ENCODE measurements at places on chromosomes 6 and 20. TPM values are rescaled to one million over a fixed set of nuclear protein-coding genes. Genes with fewer than 3 reads are reported as not detected.

GRCh38 chr6:161233986-161234661 lies 39.7 kb downstream of the AGPAT4 start:
- H3K27ac ChIP-seq = peak overlapping the region; percentile 47
- no peaks in the 10 kb centered on the region for H3K27me3 ChIP-seq
- no peaks in the 10 kb centered on the region for H3K36me3 ChIP-seq
- DNase-seq = no peak
- peaks cover 50% of the 10 kb centered on the region for H3K4me1 ChIP-seq

GRCh38 chr6:7235712-7236305 lies 77.2 kb downstream of the SSR1 start:
- no peaks in the 10 kb centered on the region for H3K27me3 ChIP-seq
- peaks cover 59% of the 10 kb centered on the region for H3K36me3 ChIP-seq
- peaks cover 34% of the 10 kb centered on the region for H3K4me1 ChIP-seq
- H3K27ac ChIP-seq = peak overlapping the region; percentile 50

GRCh38 chr6:139686308-139686707 lies 311.9 kb upstream of the CITED2 start:
- H3K27me3 ChIP-seq = no peaks in the 10 kb centered on the region
- H3K4me1 ChIP-seq = no peaks in the 10 kb centered on the region
- H3K27ac ChIP-seq = no peak overlapping the region
- DNase-seq = no peak
- H3K4me3 ChIP-seq = no peak overlapping the region
- no peaks in the 10 kb centered on the region for H3K36me3 ChIP-seq

GRCh38 chr6:165704045-165704748 lies 41.2 kb upstream of the PDE10A start:
- peaks cover 19% of the 10 kb centered on the region for H3K4me1 ChIP-seq
- no peaks in the 10 kb centered on the region for H3K36me3 ChIP-seq
- H3K4me3 ChIP-seq = no peak overlapping the region
- no peaks in the 10 kb centered on the region for H3K27me3 ChIP-seq
- H3K27ac ChIP-seq = no peak overlapping the region

- no peak for DNase-seq
- H3K4me1 ChIP-seq = no peaks in the 10 kb centered on the region
- H3K27ac ChIP-seq = no peak overlapping the region
- H3K27me3 ChIP-seq = no peaks in the 10 kb centered on the region
These were observed 38.1 kb upstream of the ZBTB24 start for GRCh38 chr6:109521080-109521479.

- H3K4me3 ChIP-seq = no peak overlapping the region
- no peak overlapping the region for H3K27ac ChIP-seq
- DNase-seq = no peak
- no peaks in the 10 kb centered on the region for H3K27me3 ChIP-seq
- no peaks in the 10 kb centered on the region for H3K36me3 ChIP-seq
These were observed 375.2 kb downstream of the CD109 start for GRCh38 chr6:74071214-74071613.

DNA sequence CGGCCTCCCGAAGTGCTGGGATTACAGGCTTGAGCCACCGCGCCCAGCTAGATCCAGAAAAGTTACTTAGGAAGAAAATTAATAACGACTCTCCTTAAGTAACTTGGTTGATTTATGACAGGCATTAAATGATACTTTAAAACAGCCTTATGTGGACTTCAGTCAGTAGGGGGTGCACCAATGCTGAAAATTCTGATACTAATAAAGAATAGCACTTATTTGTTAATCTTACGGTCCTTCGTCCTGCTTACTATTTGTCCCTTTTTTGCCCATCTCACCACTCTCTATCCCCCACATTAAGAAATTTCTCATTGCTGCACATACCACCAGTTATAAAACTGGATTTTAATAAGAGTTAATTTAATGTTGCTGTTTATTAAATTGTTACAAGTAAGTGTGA lies 12.7 kb upstream of the PRELID3B start:
- no peak for DNase-seq
- H3K4me1 ChIP-seq = no peaks in the 10 kb centered on the region
- no peaks in the 10 kb centered on the region for H3K27me3 ChIP-seq
- H3K4me3 ChIP-seq = no peak overlapping the region
- H3K27ac ChIP-seq = no peak overlapping the region
- H3K36me3 ChIP-seq = no peaks in the 10 kb centered on the region

- no peak overlapping the region for H3K4me3 ChIP-seq
- H3K27me3 ChIP-seq = no peaks in the 10 kb centered on the region
- H3K27ac ChIP-seq = peak overlapping the region; percentile 24
- no peak for DNase-seq
- H3K4me1 ChIP-seq = no peaks in the 10 kb centered on the region
These were observed 521.7 kb downstream of the EPM2A start for GRCh38 chr6:145213614-145214013.

DNA sequence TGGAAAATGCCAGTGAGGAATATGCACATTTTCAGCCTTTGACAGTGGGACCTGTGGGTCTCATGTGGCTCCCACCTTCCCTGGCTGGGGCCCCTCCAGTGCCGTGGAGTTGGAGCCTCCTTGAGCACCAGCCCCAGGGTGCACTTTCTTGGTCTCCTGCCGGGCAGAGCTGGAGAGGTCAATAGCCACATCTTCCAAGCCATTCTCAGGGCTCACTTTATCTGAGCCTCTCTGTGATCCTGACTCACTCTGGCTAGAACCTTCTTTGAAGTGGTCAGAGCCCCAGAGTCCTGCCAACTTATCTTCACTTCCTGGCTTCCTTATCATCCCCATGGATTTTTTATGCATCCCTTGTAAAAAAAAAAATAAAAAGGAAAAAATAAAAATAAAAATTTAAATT lies 5.7 kb downstream of the VSX1 start:
- peaks cover under 1% of the 10 kb centered on the region for H3K27me3 ChIP-seq
- no peaks in the 10 kb centered on the region for H3K36me3 ChIP-seq
- H3K4me3 ChIP-seq = no peak overlapping the region
- H3K27ac ChIP-seq = no peak overlapping the region
- no peak for DNase-seq
- H3K4me1 ChIP-seq = peaks cover 12% of the 10 kb centered on the region

DNA sequence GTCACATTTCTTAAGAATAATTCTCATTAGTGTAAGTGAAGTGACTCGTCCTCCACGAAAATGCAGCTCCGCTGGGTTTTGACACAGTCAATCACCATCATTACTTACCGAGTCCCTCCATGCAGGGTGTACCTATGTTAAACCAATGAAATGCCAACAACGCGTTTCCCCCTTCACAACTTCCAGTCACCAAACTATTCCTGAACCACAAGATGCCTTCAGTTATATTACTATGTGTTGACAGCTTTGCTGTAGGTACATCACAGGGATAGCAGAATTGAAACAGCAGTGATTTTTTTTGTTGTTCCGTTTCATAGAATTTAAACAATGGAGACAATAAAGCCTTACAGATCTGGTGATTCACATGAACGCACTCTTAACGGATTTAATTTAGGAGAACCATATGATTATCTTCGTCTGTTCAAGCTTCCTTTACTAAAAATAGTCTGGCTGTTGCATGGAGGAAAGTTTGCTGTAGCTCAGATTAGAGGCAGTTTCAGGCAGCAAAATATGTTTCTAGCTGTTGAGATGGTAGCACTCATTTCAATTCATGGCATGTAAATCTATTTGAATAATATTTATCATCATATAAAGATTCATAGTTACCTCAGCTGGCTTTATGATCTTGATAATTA lies 652.8 kb downstream of the PRKN start:
- H3K36me3 ChIP-seq = no peaks in the 10 kb centered on the region
- DNase-seq = no peak
- no peak overlapping the region for H3K4me3 ChIP-seq
- H3K27me3 ChIP-seq = no peaks in the 10 kb centered on the region
- no peak overlapping the region for H3K27ac ChIP-seq

DNA sequence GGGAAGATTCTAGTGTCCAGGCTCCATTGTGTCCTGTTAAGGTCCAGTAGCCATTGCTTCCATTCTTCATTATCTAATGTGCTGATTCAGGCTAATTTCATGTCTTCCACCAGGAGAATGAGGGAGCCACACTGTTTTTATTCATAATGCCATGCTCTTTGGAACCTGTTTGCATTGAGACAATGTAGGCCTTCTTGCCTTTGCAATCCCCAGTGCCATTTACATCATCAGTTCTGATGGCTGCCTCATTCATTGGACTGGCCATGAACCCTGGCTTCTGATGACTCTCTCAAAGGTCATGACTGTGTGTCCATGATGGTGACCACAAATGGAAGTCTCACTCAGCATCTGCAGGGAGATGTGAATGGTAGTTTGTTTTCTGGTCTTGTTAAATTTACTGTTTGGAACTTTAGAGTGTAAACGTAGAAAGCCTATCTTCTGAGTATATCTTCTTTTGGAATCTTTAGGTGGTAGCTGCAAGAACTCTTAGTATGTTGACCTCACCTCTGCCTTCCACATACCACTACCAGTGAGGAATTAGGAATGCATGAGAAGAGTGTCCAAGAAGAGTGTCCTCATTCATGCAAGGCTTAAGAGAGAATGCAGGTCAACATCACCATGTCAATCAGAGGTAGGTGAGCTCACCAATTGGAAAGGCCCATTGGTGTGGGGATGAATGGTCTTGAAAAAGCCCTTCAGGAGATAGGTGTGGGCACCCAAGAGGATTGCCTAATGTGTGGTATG lies 42.9 kb upstream of the ZFP64 start:
- H3K27me3 ChIP-seq = no peaks in the 10 kb centered on the region
- no peaks in the 10 kb centered on the region for H3K4me1 ChIP-seq
- no peaks in the 10 kb centered on the region for H3K36me3 ChIP-seq
- H3K27ac ChIP-seq = no peak overlapping the region
- no peak overlapping the region for H3K4me3 ChIP-seq

- H3K27ac ChIP-seq = no peak overlapping the region
- DNase-seq = no peak
- H3K36me3 ChIP-seq = no peaks in the 10 kb centered on the region
- no peak overlapping the region for H3K4me3 ChIP-seq
- no peaks in the 10 kb centered on the region for H3K27me3 ChIP-seq
These were observed 88.4 kb upstream of the SLC22A16 start for GRCh38 chr6:110564703-110565421.

GRCh38 chr6:99310553-99310952 lies 38.9 kb downstream of the FAXC start:
- no peaks in the 10 kb centered on the region for H3K27me3 ChIP-seq
- no peaks in the 10 kb centered on the region for H3K4me1 ChIP-seq
- H3K36me3 ChIP-seq = no peaks in the 10 kb centered on the region
- no peak for DNase-seq
- no peak overlapping the region for H3K27ac ChIP-seq

DNA sequence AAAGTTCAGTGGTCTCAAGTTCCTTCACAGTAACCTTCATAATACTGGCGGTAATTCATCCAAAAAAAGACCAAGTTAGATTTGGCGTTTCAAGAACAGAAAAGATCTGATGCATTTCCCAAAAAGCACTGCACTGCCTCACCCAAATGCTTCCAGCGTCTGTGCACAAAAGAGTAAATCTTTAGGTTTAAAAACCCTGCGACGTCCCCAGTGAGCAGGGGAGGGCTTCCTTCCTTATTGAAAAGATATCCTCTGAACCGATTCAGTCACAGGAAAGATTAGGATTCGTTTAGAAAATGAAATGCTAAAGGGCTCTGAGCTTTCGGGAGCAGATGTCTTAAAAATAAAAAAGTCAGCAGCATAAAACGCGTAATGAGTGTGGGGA lies 654 bp downstream of the TBC1D7 start:
- no peaks in the 10 kb centered on the region for H3K27me3 ChIP-seq
- H3K4me1 ChIP-seq = peaks cover 16% of the 10 kb centered on the region
- H3K27ac ChIP-seq = peak overlapping the region; percentile 89
- DNase-seq = peak; percentile 89
- peaks cover 19% of the 10 kb centered on the region for H3K36me3 ChIP-seq
- peak overlapping the region; percentile 81 for H3K4me3 ChIP-seq

DNA sequence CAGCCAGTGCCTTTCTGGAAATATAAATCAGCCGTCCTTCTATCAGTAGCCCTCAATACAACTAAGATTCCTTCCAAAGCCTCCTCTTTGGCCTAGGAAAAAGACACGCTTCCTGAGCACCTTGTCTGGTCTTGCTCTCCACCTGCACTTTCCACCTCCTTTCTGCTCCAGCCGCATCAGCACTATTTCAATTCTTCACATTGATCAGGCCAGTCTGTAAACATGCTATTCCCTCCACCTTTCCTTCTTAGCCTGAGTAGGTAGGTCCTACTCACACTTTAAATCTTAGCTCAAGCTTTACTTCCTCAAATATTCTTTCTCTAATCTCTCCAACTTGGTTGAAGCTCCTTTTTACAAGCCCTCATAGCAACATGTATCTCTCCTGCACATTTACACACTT lies 11.4 kb downstream of the RANBP9 start:
- DNase-seq = no peak
- no peaks in the 10 kb centered on the region for H3K27me3 ChIP-seq
- H3K4me1 ChIP-seq = peaks cover 32% of the 10 kb centered on the region
- H3K36me3 ChIP-seq = no peaks in the 10 kb centered on the region
- no peak overlapping the region for H3K27ac ChIP-seq
- no peak overlapping the region for H3K4me3 ChIP-seq

- H3K36me3 ChIP-seq = no peaks in the 10 kb centered on the region
- H3K27me3 ChIP-seq = no peaks in the 10 kb centered on the region
- DNase-seq = no peak
- H3K4me1 ChIP-seq = no peaks in the 10 kb centered on the region
These were observed 384.4 kb upstream of the IRAK1BP1 start for GRCh38 chr6:78482801-78483552.

DNA sequence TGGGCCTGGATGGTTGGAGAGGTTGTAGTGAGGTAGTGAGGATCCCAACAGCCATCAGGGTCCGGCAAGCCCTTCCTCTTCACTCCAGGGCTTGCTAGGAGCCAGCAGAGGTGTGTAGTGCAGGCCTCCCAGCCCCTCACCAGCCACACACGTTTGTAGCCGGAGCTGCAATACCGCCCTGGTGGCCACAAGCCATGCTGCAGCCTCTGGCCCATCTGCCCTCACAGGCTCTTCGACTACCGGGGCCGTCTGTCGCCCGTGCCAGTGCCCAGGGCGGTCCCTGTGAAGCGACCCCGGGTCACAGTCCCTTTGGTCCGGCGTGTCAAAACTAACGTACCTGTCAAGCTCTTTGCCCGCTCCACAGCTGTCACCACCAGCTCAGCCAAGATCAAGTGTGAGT lies 36.4 kb downstream of the EIF2S2 start:
- no peak overlapping the region for H3K4me3 ChIP-seq
- H3K27me3 ChIP-seq = no peaks in the 10 kb centered on the region
- no peak for DNase-seq

ARMH2 gene
- total RNA-seq = not detected

MYCT1 gene
- 13.3 TPM for total RNA-seq

GMPR gene
- total RNA-seq = 32.8 TPM

OPRL1 gene
- total RNA-seq = 0.42 TPM

DSP gene
- 9.4 TPM for total RNA-seq

ZSCAN23 gene
- total RNA-seq = 1.0 TPM

SRC gene
- total RNA-seq = 37.4 TPM

TAGAP gene
- 1.5 TPM for total RNA-seq

AKAP7 gene
- 8.9 TPM for total RNA-seq

CRISP2 gene
- total RNA-seq = not detected
